NT2/D1 (cell line): ENCODE measurements at places on chromosomes 1 and 21.

- DNase-seq: no peak
These were observed 272.4 kb downstream of the TPR start for GRCh38 chr1:186102547-186103148.

- no peak for DNase-seq
These were observed 33.1 kb upstream of the COL6A2 start for GRCh38 chr21:46064870-46065214.

GRCh38 chr1:50970509-50970887 is 453 bp downstream of the CDKN2C start:
- DNase-seq: no peak

DNA sequence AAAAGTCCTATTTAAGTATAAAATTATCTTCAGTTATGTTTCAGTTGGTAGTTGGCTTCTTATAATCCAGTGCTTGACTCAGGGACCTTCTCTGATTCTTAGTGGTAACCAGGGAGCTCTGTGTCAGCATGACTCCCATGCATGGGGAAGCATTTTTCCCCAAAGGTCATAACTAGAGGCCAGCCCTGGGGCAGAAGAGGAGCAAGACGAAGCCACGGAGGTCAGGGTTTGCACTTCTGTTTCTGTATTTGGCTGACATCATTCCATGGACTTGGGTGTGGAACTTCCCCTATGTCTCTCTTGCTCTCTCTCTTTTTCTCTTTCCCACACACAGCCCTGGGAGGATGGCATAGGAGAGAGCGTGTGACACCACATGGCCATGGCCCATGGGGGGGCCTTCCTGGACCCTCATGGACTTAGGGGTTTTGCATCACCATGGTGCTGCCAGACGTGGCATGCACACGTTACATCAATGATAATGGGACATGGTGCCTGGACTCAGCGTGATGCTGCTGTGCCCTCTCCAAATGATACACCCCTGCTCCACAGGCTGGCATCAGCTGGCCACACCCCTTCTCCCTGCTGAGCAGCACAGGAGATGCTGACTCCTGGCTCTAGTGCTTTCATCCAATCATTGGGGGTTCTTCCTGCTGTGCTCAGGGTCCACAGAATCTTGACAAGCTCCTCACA is 260.5 kb downstream of the KCNJ6 start:
- no peak for DNase-seq

DNA sequence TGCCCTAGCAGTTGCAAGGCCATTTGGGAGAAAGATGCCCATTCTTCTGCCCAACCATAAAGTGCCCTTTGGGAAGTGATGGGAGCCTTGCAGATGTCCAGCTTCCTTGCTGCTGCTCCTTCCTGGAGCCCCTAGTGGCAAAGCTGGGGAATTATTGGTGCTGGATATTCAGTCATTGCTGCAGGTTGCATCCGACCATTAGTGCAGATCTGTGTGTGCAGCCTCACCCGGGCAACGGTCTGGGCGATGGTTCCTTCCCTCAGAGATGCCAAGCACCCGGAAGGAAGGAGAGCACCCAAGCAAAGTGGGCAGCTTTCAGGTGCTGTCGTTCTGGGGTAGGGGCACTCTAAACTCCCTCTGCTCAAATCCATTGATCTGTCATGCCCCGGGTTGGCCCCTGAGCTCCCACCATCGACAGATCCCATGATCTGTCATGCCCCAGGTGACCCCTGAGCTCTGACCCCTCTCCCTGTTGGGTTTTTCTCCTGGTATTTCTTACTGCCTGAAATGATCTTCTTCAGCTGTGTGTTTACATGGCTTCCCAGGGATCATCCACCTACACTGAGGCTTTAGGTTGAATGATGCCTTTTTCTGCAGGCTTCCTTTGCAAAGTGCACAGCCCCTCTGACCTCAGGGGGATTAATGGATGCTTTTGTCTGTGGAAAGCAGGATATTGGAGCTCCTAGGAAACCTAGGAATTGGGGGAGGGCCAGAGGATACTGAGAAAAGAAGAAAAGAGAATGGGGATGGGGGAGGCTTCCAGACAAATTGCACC is 467.5 kb downstream of the PTPRU start:
- DNase-seq: no peak
